ENCODE measurements at places on chromosomes 4 and X. TPM values are rescaled to one million over a fixed set of nuclear protein-coding genes. Genes with fewer than 3 reads are reported as not detected.

Gene BST1
- total RNA-seq, result 13.8 TPM

Gene PASD1
- total RNA-seq, result not detected

Gene BBS12
- 6.1 TPM for total RNA-seq

Gene RAB39B
- total RNA-seq, result 1.7 TPM

Gene PPEF2
- not detected for total RNA-seq

Gene SYN1
- 0.33 TPM for total RNA-seq
